ENCODE measurements at places on chromosomes 16 and 17.

DNA sequence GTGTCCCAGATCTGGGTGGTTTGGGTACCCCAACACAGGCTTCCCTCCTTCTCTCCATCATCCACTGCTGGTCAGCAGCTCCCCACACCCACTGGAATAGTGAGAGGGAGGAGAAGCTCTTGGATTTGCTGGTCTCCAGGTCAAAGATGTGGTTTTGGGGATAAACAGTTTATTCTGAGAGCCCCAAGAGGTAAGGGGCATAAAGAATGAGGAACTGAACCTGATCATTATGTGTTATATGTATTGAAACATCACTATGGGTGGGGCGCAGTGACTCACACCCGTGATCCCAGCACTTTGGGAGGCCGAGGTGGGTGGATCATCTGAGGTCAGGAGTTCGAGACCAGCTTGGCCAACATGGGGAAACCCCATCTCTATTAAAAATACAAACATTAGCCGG lies 3.9 kb downstream of the DPEP2 start:
- no peak for DNase-seq

GRCh38 chr17:69528035-69528434 lies 113.5 kb downstream of the MAP2K6 start:
- DNase-seq = no peak

GRCh38 chr16:19432429-19432828 lies 14.7 kb downstream of the TMC5 start:
- no peak for DNase-seq

DNA sequence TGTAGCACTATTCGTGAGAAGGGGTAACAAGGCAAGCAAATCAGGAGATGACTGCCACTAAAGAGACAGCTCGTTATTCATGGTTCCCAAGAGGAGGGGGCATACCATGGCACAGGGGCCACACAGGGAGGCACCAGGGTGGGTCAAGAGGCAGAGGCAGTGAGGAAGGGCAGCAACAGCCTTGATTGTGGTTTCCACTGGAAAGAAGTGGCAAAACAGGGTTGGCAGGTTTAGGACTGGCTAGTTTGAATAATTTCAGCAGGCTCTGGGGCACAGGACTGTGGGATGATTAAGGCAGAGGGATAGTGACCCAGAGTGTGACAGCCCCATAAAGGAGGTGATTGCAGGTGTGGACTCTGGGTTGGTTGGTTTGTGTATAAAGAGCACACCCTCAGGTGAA lies 188.9 kb downstream of the CBLN1 start:
- DNase-seq = no peak

GRCh38 chr17:60665602-60666001 lies 12.0 kb upstream of the BCAS3 start:
- DNase-seq = no peak

DNA sequence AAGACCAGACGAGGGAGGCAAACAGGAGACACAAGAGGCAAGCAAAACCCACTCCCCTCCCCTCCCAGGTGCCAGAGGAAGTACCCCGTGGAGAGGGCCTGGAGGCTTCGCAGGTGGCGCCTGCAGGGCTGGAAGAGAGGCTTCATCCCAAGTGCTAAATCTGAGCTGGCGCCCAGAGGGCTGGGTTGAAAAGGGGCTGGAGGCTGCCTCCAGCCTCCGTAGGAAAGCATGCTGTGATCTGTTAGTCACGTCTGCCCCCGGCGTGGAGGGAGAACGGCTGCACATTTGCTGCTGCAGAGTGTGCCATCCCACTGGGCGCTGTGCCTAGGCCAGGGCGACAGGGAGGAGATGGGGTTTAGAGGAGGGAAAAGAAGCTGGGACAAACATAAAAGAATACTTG lies 16.9 kb downstream of the RPH3AL start:
- no peak for DNase-seq

GRCh38 chr16:57025941-57026777 lies 36.8 kb downstream of the NLRC5 start:
- DNase-seq = no peak

DNA sequence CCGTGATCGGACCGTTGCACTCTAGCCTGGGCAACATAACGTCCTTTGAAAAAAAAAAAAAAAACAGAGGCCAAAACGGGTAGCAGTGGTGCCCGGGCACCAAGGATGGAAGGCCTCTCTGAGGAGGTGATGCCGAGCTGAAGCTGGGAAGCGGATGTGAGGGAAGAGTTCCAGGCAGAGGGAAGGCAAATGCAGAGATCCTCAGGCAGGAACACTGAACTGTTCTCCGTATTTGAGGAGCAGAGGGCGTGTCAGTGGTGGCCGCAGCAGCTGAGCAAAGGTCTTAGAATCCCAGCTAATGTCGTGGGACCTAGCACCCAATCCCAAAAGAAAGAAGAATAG lies 656 bp upstream of the KCTD13 start:
- no peak for DNase-seq

- no peak for DNase-seq
Observed at GRCh38 chr16:11015076-11015475, 70.7 kb downstream of the CLEC16A start.

DNA sequence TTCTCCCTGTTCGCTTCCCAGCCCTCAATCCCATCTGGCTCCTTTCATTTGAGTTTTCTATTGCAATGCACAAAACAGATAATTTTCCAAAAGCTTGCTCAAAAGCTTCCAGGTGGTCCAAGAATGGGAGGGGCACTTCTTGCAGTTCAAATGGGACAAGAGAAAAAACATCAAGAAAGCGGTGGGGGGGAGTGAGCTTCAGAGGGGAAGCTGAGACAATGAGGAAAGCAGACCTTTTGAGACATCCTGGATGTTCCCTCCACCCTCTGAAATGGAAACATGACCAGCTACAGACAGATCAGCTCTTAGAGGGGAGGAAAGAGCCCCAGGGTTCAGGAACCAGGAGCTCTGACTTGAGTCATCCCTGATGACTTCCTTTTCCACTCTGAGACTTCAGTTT lies 368.2 kb downstream of the SLC39A11 start:
- DNase-seq = no peak

DNA sequence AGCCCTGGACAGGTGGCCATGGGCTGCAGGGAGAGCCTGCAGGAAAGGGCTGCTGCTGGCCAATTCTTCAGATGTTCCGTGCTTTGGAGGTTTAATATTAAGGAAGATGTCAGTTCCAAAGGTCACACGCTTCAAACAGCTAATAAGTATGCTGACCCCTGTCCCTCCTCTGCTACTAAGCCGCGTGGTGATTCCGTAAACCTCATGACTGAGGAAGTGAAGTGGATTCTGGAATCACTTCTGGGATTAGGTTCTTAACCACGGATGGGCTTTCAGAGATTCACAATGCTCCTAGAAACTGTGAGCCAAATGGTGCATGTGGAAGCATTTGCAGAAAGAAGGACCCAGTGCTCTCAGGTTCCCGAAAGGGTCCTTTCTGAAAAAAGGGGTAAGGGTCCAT lies 28.5 kb upstream of the ERN1 start:
- no peak for DNase-seq

DNA sequence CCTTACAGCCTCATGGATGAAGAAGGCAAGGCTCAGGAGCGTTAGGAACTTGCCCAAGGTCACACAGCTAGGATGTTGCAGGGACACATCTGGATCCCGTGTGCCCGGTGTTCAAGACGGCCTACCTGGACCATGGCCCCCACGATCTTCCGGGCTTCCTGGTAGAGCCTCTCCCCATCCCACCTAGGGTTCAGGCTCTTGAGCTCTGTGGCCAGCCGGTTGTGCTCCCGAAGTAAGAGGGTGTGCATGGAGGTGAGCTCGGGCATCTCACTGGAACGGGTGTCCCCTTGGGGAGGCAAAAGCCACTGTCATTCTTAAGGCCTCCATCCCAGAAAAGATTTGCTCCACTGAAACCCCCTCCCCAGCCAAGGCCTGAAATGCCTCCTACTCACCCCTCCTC lies 5.3 kb downstream of the MPO start:
- no peak for DNase-seq

- no peak for DNase-seq
Observed at GRCh38 chr17:29169806-29170591, 10.2 kb downstream of the MYO18A start.

- DNase-seq = no peak
Observed at GRCh38 chr16:29852654-29853053, 10.4 kb downstream of the CDIPT start.

DNA sequence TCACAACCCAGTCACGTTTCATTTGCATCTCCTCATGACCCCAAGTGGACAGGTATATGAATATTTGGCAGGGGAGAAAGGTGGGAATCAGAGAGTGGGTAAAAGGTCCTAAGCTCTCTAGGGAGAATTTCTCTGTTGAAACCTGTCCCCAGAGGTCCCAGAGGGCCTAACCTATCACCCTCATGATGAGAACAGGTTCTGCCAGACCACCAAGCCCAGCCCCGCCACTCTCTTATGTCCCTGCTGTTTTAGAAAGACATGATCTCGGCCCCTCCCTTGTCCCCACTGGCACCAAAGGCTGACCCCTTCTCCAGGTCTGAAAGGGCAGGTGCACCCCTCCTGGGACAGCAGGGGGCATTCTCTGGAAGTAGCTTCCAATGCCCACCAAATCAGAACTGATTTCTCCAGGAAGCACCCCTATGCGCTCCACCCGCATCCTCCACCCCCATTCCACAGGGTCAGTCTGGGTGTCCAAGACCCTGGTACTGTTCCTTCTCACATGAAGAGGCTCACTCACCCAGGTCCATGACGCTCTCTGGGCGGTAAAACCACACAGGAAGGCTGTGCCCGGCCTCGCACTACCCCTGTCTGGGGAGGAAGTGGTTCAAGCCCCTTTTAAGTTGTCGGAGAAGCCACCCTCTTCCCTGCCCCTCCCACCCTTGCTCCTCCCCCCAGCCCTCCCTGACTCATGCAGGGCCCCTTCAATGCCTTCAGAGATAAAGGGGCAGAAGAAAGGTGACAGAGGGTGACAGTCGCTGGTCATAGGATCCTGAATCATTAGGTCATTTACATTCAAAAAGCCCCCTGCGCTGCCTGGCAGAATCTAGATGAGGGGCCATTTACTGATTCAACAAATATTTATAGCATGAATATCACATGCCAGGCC lies at the start of gene CCR7:
Gene CCR7 (minus strand): TSS at position 590 of the 886 bp plus-strand sequence. CDS start 63 bp downstream, at position 527.
- DNase-seq = peak; percentile 75

DNA sequence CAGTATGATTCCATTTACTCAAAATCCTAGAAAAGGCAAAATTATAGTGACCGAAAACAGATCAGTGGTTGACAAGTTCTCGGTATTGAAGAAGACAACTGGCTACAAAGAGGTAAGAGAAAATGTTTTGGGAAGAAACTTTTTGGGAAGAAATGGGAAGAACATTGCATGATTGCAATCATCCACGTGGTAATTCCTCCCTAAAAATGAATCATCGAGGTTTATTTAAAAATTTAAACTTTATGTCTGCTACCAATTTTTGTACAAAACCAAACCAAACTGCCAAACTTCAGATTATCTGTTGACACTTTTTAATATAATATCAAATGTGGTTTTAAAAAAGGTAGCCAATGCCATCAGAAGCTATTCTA lies 8.1 kb downstream of the SMURF2 start:
- no peak for DNase-seq

DNA sequence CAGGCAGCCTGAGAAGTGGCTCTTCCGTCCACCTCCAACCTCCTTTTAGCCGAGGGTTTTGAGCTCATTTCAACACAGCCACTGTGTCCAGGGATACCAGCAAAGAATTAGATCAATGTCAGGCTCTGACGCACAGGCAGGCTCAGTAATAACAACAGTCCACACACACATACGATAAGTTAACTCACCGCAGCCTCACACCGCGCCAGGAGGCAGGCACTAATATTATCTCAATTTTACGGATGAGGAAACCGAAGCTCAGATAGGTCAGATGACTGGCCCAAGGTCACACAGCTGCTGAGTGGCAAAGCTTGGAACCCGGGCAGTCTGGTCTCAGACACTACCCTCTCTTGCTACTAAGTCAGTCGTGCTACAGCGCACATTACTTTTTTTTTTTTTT lies 22.9 kb downstream of the ABR start:
- no peak for DNase-seq

- DNase-seq = no peak
Observed at GRCh38 chr17:65047941-65048340, 8.6 kb downstream of the GNA13 start.

GRCh38 chr17:37294888-37295287 lies 80.9 kb upstream of the C17orf78 start:
- no peak for DNase-seq

GRCh38 chr16:66521252-66521713 lies 28.6 kb downstream of the TK2 start:
- DNase-seq = no peak

DNA sequence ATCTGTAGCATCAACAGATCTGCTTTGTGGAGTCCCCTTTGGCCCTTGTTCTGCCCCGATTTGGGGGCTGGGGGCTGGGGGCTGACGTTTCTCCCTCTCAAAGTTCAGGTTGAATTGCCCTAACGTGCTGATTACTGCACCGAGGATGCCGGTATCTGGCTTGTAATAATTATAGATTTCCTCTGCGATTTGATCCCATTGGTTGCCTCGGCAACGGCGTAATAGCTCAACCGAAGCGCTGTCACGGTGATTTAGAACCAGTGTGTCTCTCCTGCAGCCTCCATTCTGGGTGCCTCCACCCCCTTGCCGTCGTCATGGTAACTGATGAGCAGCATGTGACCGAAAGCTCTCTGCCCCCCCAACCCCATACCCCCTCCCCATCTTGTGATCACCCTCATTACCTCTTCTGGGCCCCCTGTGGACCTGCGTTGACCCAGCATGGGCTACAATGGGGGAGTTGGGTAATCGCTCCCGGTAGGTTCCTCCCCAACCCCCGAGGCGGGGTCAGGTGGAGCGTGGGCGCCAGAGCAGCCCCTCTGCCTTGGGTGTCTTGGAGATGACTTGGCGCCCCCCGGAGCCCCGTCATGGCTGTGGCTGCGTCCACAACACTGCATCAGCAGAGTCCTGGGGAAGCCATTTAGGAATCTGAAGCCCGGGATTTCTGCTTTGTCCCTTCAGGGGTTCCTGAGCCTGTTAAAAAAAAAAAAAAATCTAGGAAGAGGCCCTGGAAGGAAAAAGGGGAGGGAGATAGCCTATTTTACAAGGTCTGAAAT lies 38.4 kb downstream of the ABAT start:
- no peak for DNase-seq

- DNase-seq = no peak
Observed at GRCh38 chr16:58021661-58022551, 3.6 kb upstream of the MMP15 start.

DNA sequence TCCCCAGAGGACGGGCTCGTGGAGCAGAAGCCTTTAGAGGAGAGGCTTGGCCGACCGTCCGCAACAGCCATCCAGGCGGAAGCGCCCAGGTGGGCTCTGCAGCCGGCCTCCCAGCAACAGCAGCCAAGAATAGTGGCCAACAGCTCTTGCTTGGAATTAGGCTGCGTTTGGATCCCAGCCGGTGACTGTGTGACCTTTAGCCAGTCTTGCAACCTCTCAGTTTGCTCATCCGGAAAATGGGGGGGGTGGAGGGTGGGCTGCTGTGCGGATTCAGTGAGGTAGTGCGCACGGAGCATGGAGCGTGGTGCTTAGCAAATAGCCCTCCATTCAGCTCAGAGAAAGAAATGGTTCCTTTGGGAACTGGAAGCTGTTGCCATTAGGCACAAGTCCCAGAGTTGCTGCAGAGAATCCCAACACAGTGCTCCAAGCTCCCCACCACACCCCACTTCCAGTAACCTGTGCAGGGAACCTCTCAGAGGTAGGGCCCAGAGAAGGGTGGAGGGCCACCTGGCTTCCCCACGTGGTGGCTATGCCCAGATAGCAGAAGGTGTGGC lies 46.7 kb downstream of the RTN4RL1 start:
- DNase-seq = no peak

- peak; percentile 81 for DNase-seq
Observed at GRCh38 chr17:40531051-40531991, 29.9 kb upstream of the TNS4 start.

GRCh38 chr16:11972128-11972527 lies 4.4 kb upstream of the SNX29 start:
- no peak for DNase-seq

- no peak for DNase-seq
Observed at GRCh38 chr17:77957235-77957856, 1.2 kb upstream of the TNRC6C start.

Measured in stimulated activated CD4-positive, alpha-beta T cell treated with anti-CD3 and anti-CD28 coated beads, TNF-alpha, amount 100 ng/mL, for 48 hours (primary cell).